ENCODE measurements at places on chromosomes 11 and 22. TPM values are rescaled to one million over a fixed set of nuclear protein-coding genes. Genes with fewer than 3 reads are reported as not detected.
A peak's percentile ranks its signal among the peaks of the same experiment; 100 is the strongest.

DNA sequence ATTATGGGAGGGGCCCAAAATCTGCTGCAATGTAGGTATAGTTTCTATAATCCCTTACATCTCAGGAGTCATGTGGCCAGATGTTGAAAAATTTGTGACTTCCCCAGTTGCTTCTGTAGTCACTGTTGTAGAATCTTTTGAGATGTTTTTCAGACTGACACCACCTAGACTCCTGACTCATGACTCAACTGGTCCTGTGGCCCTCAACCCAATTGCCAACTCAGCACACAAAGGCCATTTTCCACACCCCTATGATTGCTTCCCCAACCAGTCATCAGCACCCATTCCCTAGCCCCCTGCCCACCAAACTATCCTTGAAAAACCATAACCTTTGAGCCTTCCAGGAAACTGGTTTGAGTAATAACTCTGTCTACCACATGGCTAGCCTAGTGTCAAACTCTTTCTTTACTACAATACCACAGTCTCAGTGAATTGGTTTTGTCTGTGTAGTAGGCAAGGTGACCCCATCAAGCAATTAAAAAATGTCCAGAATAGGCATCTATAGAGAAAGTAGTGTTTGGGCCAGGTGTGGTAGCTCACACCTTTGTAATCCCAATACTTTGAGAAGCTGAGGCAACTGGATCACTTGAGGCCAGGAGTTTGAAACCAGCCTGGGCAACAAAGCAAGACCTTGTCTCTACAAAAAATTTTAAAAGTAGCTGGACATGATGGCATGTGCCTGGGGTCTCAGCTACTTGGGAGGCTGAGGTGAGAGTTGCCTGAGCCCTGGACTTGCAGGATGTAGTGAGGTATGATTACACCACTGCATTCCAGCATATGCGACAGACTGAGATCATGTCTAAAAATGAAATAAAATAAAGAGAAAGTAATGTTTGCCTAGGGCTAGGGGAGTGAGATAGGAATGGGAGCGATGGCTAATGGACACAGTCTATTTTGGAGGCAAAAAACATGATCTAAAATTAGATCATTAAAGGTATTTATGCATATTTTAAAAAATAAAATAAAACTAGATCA is 24.1 kb upstream of the FEZ1 start:
- DNase-seq: no peak
- H3K4me1 ChIP-seq: no peaks in the 10 kb centered on the region
- H3K4me3 ChIP-seq: no peak overlapping the region
- no peaks in the 10 kb centered on the region for H3K36me3 ChIP-seq
- no peaks in the 10 kb centered on the region for H3K27me3 ChIP-seq

DNA sequence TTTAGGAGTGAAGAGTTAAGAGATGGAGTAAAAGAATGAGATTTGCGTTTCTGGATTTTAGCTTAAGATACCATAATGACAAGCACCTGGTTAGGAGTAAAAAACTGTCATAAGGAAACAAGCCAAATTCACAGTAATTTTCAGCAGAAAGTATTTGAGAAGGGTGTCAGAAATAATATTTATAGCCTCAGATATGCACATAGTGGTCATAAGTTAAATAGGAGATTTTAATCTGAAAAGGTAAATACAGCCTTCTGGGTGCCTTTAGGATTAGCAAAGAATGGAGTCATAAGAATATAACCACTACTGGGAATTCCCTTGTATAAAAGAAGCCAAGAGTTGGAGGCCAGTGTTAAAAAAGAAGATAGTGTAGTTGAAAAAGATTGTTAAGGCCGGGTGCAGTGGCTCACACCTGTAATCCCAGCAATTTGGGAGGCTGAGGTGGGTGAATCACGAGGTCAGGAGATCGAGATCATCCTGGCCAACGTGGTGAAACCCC is 160.1 kb downstream of the SWAP70 start:
- H3K27ac ChIP-seq: no peak overlapping the region
- no peaks in the 10 kb centered on the region for H3K27me3 ChIP-seq
- H3K4me1 ChIP-seq: peaks cover 4% of the 10 kb centered on the region
- no peak overlapping the region for H3K4me3 ChIP-seq
- H3K36me3 ChIP-seq: no peaks in the 10 kb centered on the region
- no peak for DNase-seq

The SLC5A1 gene
- total RNA-seq: not detected

The CRYBB3 gene
- not detected for total RNA-seq

GRCh38 chr11:35216962-35217678 is 78.1 kb downstream of the CD44 start:
- peaks cover 40% of the 10 kb centered on the region for H3K36me3 ChIP-seq
- peaks cover 71% of the 10 kb centered on the region for H3K4me1 ChIP-seq
- peak overlapping the region; percentile 14 for H3K27ac ChIP-seq
- DNase-seq: no peak

GRCh38 chr22:19961868-19962245 is 20.2 kb upstream of the TXNRD2 start:
- H3K4me1 ChIP-seq: peaks cover 39% of the 10 kb centered on the region
- H3K27me3 ChIP-seq: no peaks in the 10 kb centered on the region
- DNase-seq: no peak
- H3K27ac ChIP-seq: no peak overlapping the region
- peaks cover 32% of the 10 kb centered on the region for H3K36me3 ChIP-seq

DNA sequence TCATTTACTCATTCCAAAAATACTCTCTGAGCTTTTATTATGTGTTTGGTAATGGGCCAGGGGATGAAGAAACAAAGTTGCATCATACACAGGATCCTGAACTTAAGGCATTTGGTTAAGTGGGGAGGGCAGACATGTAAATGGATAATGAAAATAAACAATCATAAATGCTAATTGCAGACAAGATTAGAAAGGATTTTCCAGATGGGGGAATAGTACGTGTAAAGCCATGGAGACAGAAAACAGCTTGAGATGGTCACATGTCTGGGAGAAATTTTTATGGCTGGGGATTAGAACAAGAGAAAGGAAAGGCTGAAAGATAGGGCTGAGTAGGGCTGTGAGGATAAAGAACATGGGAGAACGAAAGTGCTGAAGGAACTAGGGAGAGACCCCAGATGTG is 534.3 kb upstream of the LARGE1 start:
- H3K4me1 ChIP-seq: no peaks in the 10 kb centered on the region
- no peaks in the 10 kb centered on the region for H3K36me3 ChIP-seq
- H3K4me3 ChIP-seq: no peak overlapping the region
- DNase-seq: no peak
- H3K27ac ChIP-seq: no peak overlapping the region
